NCI-H187 treated with DMSO at 0.1 percent for 48 hours (cell line): ENCODE measurements at places on chromosomes 4 and X.

DNA sequence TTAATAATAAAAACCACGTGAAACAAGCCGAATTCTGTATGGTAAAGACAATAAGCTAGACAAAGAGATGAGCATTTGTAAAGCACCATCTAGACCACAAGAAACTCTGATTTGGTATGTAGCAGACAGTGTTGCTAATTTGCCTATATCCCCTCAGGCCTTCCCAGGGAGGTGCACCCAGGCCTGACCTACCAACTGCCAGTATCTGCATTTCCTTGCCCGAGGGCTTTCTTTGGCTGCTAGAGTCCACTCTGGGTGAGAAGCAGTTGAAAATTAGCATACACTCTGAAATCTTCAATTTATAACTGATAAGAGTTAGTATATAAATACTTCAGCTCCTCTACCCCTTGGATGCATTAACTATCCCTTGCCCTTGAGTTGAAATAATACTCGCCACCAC, 37.4 kb upstream of the IL1RAPL1 start:
- no peak for DNase-seq

GRCh38 chr4:5051278-5052203, at the start of gene STK32B:
STK32B (plus strand) TSS chr4:5051480.
- DNase-seq = no peak

DNA sequence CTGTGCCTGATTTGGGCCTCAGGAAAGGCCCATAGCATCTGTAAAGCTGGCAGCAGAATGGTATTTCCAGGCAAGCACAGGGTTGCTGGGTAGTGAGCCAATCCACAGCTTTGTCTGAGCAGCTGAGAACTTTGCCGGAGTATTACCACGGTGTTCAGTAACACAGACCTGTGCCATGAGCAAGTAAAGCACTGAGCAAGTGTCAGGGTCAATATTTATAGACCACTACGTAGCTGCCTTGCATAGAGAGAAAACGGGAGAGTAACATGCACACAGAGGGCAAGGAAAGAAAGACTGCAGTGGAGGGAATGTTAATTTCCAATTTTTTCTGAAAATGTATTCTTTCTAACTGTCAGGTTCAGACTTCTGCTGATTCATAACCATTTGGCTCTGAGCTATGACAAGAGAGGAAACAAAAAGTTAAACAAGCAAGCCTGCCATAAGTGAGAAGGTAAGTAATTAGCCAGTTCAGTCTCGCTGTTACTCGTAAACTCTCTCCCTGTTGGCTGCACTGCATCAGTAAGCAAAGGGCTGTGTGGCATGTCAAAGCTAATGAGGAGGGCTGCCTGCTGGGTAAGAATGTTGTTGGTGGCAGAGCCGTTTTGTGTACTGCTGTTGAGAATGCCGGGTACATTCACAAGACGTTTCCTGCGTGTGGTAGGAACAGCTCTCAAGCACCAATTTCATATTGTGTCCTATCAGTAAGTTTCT, 238.1 kb downstream of the BMPR1B start:
- DNase-seq = no peak

DNA sequence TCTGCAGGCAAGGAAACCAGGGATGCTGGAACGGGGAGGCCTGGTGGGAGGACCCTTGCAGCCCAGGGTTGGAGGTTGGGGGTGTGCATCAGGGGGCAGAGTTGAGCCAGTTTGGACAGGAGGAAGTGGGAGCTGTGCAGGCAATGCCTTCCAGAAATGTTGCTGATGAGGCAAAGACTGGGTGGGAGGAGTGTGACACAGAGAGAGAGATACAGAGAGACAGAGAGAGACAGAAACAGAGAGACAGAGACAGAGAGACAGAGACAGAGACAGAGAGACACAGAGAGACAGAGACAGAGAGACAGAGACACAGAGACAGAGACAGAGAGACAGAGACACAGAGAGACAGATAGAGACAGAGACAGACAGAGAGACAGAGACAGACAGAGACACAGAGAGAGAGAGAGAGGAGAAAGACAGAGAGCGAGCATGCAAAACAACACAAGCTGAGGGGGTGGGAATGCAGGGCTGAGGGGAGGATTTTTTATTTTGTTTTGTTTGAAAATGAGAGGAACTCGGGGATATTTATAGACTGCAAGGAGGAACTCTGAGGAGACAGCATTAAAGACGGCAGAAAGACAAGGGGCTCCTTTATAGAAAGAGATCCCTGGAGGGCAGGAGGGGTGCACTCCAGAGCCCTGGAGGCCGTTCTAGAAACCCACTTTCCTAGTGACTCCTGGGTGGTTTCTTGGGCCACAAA, 1.9 kb upstream of the HAUS3 start:
- no peak for DNase-seq

DNA sequence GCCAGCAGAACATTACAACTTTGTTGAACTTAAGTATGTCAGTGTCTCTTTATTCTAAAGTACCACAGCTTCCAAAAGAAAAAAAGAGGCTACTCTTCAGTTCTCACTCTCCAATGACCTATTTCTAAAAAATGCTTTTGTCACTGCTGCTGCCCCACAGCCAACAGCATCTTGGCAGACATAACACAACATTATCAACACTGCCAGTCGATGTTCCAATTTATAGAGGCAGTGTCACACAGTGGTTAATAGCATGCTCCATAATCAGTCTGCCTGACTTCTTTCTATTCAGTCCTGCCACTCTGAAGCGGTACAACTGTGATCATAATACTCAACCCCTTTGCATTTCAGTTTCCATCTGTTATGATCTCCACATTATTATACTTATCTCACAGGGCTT, 69.2 kb downstream of the PLS3 start:
- no peak for DNase-seq

DNA sequence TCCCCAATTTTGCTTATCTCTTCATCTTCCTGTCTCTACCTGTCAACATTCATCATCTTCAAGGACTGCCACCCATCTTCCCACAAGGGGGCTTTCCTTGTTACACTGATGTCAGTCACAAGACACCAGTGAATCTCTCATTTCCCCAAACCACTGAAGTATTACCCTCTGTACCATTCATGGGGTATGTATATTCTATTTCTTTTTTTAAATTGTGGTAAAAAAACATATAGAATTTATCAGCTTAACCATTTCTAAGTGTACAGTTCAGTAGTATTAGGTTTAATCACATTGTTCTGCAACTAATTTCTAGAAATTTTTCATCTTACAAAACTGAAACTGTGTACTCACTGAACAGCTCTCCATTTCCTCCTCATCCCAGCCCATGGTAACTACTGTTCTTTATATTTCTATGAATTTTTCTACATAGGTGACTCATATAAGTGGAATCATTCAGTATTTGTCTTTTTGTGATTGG, 98.6 kb downstream of the LARP7 start:
- DNase-seq = no peak

GRCh38 chrX:37716602-37717001, 31.0 kb downstream of the XK start:
- no peak for DNase-seq

GRCh38 chr4:78951862-78952472, 12.7 kb upstream of the PAQR3 start:
- DNase-seq = no peak

GRCh38 chr4:125112536-125112935, 202.2 kb upstream of the FAT4 start:
- no peak for DNase-seq

DNA sequence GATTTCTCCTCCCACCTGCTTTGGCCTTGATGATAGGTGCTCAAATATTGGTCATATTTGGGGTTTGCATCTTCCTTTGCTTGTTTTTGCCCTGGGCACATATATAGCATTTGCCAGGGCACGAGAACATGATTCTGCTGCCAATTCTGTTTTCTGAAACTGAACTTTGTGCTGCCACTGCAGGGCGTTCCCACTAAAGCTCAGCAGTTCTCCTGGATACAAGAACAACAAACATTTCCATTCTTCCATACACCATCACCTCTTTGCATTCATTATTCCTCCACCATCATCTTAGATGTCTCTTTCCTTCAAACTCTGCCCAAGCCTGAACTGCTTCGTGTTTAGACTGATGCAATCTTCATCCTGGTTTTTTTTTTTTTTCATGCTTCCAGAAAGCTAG, 36.3 kb upstream of the GATB start:
- DNase-seq = no peak

- DNase-seq = no peak
Observed at GRCh38 chrX:81301877-81302276, 100.0 kb downstream of the SH3BGRL start.

GRCh38 chr4:16785793-16786527, 112.5 kb downstream of the LDB2 start:
- DNase-seq = no peak

DNA sequence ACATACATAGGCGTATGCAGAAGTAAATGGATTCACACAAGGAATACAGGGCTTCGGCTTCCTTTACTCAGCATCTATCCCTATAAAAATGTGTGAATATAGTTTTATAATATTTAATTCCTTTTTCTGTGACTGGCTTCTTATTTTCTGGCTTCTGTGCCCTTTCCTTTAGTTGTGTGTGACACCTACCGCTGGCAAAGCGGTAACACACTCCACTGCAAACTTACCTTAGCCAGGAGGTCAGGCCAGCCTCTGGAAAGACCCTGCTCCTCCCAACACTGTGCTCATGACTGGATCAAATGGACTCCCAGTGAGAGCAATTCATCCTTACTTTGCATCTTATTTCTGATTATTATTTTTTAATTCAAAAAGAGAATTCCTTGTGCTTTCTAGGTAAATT, 244.2 kb downstream of the ANK2 start:
- DNase-seq = no peak

DNA sequence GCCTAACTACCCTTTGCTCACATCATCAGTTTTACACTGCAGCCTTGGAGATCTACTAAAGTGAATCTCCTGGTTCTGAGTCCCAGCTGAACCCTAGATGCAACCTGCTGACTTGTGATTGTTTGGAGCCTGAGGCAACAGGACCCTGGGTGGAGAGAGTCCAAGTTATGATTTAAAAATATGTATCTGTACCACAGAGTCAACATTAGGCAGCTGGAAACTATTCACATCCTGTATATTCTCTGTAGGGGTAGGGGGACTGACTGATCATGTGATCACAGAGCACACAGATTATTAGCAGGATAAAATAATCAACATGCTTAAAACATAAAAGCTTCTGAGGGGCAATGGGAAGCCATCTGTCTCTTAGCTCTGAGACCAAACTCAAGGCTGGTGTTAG, 52.1 kb downstream of the CT47B1 start:
- no peak for DNase-seq
